ENCODE measurements at places on chromosomes 6 and 20.

DNA sequence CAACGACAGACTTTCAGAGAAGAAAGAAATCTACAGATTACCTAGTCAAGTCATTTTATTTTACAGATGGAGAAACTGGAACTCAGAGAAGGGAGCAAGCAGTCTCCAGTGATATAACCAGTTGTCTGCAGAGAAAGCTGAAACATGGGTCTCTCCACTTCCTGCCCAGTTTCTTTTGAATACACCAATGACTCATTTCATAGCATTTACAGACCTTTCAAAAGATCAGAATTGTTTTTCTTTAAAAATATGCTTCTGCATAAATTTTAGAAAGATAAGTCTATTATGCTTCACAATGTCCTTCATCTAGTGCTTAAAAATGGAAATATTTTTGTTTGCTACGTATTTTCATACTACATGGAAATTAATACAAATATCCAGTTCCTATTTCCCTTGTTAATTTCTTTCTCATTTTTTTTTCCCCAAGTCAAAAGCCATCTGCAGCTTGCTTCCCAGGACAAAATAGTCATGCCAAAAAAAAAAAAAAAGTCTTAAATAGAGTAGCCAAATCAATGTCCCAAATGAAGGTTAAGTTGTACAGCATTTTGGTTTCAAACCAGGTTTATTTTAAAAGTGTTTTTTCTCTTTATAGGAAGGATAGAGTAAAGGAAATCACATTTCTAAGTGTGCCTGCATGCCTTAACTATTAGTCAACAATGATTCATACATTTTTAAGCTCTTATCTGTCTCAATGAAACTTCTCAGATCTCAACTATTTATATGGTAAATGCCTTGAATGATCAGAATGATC lies 36.9 kb downstream of the ARHGAP18 start:
- peaks cover 8% of the 10 kb centered on the region for H3K4me1 ChIP-seq
- peak overlapping the region; percentile 85 for H3K27ac ChIP-seq
- no peaks in the 10 kb centered on the region for H3K36me3 ChIP-seq

GRCh38 chr20:11230999-11231398 lies 557.2 kb upstream of the JAG1 start:
- H3K4me3 ChIP-seq = no peak overlapping the region
- H3K4me1 ChIP-seq = no peaks in the 10 kb centered on the region
- DNase-seq = no peak
- no peaks in the 10 kb centered on the region for H3K27me3 ChIP-seq
- no peaks in the 10 kb centered on the region for H3K36me3 ChIP-seq
- no peak overlapping the region for H3K27ac ChIP-seq

DNA sequence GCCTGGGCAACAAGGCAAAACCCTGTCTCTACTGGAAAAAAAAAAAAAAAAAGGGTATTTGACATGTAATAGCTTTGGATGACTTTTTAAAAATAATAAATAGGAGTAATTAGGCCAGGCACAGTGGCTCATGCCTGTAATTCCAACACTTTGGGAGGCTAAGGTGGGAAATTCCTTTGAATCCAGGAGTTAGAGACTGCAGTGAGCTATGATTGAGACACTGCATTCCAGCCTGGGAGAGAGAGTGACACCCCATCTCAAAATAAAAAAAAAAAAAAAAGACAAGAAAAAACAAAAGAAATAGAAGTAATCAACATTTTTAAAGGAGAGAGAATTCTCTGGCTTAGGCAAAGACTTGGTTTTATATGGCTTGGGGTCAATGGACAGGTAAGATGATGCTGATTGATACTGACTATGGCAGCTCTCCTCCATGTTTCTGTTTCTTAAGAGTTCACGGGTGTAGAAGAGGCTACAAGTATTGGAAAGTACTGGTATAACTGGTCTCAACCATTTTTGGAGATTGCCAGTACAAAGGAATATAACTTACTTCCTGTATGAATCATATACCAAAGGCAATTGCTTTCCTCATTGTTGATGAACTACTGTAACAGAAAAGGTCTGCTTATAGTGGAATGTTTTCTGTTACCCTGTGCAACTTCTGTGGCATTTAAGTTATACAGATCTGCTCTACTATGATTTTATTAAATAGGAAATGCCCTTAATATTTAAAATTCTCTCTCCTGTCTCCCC lies 10.1 kb downstream of the MAP3K5 start:
- H3K36me3 ChIP-seq = peaks cover 3% of the 10 kb centered on the region
- no peak for DNase-seq
- peaks cover 36% of the 10 kb centered on the region for H3K4me1 ChIP-seq
- H3K27me3 ChIP-seq = no peaks in the 10 kb centered on the region
- H3K4me3 ChIP-seq = no peak overlapping the region

- H3K27ac ChIP-seq = no peak overlapping the region
- H3K27me3 ChIP-seq = peaks cover 9% of the 10 kb centered on the region
- H3K4me1 ChIP-seq = no peaks in the 10 kb centered on the region
- H3K4me3 ChIP-seq = no peak overlapping the region
- DNase-seq = no peak
Measured at GRCh38 chr20:19265646-19266374, 53.4 kb downstream of the SLC24A3 start.

DNA sequence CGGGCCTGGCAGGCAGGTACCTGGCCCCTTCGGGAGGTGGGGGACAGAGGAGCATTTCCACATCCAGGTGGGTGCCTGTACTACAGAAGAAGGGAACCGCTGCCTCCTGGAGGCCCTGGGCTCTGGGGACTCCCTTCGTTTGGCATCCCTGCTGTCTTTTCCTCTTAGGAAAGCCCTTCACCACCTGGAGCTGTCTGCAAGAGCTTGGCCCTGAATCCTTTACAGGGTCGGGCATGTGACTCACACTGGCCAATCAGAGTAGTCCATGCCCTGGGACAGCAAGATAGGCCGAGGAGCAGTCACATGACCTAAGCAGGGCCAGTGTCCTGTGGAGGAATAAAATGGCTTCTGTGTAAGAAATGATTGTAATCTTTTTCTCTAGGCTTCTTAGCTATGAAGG lies 224.9 kb downstream of the ANKRD60 start:
- no peaks in the 10 kb centered on the region for H3K36me3 ChIP-seq
- no peaks in the 10 kb centered on the region for H3K4me1 ChIP-seq
- peaks cover 7% of the 10 kb centered on the region for H3K27me3 ChIP-seq
- no peak overlapping the region for H3K4me3 ChIP-seq

DNA sequence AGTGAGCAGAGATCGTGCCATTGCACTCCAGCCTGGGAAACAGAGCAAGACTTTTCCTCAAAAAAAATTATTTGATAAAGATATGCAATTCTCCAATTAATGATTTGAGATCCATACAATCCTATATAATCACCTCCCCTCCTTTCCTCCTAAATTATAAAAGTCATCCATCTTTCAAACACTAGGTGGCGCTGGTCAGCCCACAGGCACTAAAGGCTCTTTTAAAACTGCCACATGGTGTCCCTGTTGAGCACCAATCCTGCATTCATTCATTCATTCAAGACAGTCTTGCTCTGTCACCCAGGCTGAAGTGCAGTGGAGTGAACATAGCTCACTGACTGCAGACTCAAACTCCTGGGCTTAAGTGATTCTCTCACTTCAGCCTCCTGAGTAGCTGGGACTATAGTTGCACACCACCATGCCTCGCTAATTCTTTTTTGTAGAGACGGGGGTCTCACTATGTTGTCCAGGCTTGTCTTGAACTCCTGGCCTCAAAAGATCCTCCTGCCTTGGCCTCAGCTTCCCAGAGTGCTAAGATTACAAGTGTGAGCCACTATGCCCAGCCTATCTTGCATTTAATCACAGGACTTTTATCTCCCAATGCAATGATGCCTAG lies 58.7 kb upstream of the SLC2A12 start:
- no peaks in the 10 kb centered on the region for H3K4me1 ChIP-seq
- DNase-seq = peak; percentile 55
- H3K4me3 ChIP-seq = no peak overlapping the region

GRCh38 chr6:31474871-31475286 lies 23.1 kb upstream of the MICB start:
- no peak overlapping the region for H3K27ac ChIP-seq
- no peaks in the 10 kb centered on the region for H3K27me3 ChIP-seq
- peaks cover 10% of the 10 kb centered on the region for H3K36me3 ChIP-seq

DNA sequence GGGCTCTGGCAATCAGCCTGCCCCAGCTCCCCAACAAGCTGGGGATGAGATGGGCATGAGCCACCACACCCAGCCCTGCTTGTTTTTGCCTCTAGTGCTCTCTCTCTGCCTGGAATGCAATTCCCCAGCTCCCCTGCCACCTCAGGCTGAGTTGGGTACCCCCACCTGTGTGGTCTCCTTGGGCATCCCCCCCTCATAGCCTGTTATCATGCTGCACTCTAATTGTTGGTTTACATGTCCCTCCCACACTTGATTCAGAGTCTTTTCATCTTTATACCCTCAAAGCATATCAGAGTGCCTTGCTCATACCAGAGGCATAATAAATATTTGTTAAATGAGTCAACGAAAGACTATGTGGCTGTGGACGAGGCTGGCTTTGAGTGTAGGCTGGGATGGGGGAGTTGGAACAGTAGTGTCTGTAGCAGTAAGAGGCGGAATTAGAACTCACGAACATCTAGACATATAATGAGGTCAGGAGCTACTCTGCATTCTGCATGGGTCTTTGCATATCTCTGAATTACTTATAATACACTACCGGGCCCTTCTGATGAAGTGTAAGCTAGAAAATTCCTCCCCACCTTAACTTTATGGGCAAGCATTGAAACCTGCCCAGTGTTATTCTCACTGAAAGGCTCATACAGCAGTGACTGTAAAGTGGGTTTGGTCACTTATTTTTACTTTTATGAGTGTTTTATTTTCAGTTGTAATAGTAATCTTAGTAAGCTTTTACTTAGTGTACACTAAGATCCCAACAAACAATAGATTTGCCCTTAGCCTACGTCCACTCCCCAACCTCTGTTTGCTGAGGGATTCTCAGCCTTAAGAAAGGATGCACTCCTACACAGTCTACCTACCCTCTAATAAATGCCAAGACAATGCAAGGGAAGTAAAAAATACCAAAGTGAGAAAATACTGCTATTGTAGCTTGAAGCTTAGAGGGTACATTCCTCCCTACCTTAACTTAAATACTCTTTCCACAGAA lies 58.7 kb downstream of the EDN1 start:
- peaks cover 3% of the 10 kb centered on the region for H3K27me3 ChIP-seq
- H3K27ac ChIP-seq = no peak overlapping the region
- peaks cover 3% of the 10 kb centered on the region for H3K36me3 ChIP-seq
- peaks cover 2% of the 10 kb centered on the region for H3K4me1 ChIP-seq
- no peak for DNase-seq

DNA sequence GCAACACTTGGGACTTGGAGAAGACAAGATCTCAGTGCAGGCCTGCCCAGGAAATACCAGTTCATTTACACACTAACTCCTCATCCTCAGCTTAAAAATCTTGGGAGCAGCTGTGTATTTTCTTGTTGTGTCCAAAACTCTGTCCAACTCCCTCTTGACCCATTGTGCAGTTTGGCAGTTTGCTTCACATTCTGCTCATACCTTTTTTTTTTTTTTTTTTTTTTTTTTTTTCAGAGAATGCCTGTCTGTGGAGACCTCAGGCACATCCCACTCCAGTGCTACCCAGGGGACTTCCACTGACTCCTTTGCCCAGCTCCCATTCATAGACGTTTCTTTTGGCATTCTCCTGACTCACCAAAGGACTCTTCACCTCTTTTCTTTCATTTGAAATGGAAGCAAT lies 265.8 kb upstream of the TCF21 start:
- H3K27me3 ChIP-seq = peaks cover 2% of the 10 kb centered on the region
- no peaks in the 10 kb centered on the region for H3K4me1 ChIP-seq
- no peak for DNase-seq
- H3K27ac ChIP-seq = no peak overlapping the region
- no peaks in the 10 kb centered on the region for H3K36me3 ChIP-seq

DNA sequence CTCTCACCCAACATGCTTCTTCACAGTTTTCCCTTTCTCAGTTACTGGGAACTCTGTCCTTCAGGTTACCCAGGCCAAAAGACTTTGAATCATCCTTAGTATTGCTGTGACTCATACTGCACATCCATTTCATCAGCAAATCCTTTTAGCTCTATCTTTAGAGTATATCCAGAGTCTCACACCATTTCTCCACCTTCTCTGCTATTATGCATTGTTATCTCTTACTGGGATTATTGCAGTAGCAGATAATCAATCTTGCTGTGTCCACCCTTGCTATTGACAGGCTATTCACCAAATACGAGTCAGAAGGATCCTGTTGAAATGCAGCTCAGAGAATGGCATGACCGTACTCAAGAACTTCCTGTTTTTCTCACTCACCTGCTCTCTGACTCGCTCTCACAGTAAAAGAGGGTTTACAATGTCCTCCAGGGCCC lies 57.3 kb downstream of the BCKDHB start:
- H3K27me3 ChIP-seq = no peaks in the 10 kb centered on the region
- DNase-seq = no peak
- H3K36me3 ChIP-seq = peaks cover 9% of the 10 kb centered on the region
- no peak overlapping the region for H3K27ac ChIP-seq

GRCh38 chr20:43963233-43963632 lies 48.6 kb downstream of the TOX2 start:
- no peaks in the 10 kb centered on the region for H3K27me3 ChIP-seq
- no peak overlapping the region for H3K4me3 ChIP-seq
- peaks cover 10% of the 10 kb centered on the region for H3K4me1 ChIP-seq
- H3K27ac ChIP-seq = no peak overlapping the region

GRCh38 chr6:149114167-149114566 lies 203.3 kb upstream of the TAB2 start:
- H3K27me3 ChIP-seq = no peaks in the 10 kb centered on the region
- peak overlapping the region; percentile 39 for H3K27ac ChIP-seq
- H3K4me1 ChIP-seq = peaks cover 35% of the 10 kb centered on the region
- no peak for DNase-seq

DNA sequence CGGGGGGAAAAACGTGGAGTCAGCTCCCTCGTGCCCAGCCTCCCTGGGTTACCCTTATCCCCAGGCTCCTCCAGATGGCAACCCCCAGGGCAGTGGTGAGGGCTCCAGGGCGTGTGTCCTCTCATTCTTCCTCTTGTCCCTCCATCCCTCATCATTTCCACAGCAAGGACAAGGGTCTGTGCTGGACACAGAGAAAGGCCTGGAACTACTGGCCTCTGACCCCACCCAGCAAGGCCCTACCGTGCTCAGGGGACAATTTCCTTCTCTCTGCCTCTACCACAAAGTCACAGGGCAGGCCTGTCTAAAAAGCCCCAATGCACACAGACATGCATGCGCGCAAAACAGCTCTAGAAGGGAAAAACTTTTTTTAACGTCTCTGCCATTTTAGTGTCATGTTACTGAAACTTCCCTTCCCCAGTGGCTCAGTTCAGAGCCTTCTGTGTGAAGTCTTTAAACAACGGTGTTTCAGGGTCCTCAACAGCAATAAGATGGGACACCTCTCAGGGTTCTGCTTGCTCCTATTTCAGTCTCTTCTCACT lies 1.1 kb upstream of the SLC35B2 start:
- peaks cover 62% of the 10 kb centered on the region for H3K4me1 ChIP-seq
- peak overlapping the region; percentile 94 for H3K27ac ChIP-seq
